Activated T-cell treated with anti-CD3 and anti-CD28 coated beads for 48 hours (primary cell): ENCODE measurements at places on chromosomes 1 and 21.

DNA sequence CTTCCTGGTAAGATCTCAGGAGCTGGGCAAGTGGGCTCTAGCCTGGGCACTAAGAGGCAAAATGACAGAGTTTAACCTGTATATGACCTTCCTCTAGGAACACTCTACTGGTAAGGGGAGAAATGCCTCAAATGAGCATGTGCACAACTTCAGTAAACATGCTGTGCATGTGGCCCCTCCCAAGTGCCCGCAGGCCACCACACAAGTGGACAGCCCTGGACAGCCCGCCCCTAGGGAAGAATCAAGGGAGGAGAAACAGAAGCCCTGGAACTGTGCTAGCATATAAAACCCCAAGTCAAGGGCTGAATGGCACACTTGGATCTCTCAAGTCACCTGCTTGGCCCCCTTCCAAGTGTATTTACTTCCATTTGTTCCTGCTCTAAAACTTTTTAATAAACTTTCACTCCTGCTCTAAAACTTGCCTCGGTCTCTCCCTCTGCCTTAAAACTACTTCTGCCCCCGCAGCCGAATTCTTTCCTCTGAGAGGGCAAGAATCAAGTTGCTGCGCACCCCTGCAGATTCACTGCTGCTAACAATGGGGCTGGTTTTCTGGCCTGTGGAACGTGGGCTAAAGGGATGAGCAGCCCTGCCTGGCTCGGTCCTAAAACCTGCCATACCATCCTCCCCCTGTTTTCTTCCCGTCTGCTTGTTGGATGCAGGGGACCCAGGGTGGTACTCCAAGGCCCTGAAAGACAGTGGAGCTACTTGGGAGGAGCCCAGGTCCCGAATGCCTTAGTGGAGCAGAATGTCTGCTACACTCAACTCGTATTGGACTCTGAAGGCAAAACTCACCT lies 93.5 kb downstream of the IER5 start:
- no peak for DNase-seq

GRCh38 chr21:26157801-26158200 lies 12.8 kb downstream of the APP start:
- no peak for DNase-seq

DNA sequence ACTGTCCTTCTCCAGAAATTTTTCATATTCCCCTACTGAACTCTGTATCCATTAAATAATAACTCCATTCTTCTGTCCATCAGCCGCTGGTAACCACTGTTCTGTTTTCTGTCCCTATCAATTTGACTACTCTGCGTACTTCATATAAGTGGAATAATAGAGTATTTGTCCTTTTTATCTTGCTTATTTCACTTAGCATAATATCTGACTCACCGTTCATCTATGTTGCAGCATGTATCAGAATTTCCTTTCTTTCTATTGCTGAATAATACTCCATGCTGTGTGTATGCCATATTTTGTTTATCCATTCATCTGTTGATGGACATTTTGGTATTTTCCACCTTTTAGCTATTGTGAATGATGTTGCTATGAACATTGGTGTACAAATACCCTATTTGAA lies 71.9 kb downstream of the CEP350 start:
- no peak for DNase-seq

- DNase-seq = no peak
Measured at GRCh38 chr21:41601573-41602368, 93.8 kb upstream of the TMPRSS2 start.
